ENCODE measurements at places on chromosomes 16 and 17.

- no peak for DNase-seq
Measured at GRCh38 chr16:62652441-62653120, 616.3 kb upstream of the CDH8 start.

DNA sequence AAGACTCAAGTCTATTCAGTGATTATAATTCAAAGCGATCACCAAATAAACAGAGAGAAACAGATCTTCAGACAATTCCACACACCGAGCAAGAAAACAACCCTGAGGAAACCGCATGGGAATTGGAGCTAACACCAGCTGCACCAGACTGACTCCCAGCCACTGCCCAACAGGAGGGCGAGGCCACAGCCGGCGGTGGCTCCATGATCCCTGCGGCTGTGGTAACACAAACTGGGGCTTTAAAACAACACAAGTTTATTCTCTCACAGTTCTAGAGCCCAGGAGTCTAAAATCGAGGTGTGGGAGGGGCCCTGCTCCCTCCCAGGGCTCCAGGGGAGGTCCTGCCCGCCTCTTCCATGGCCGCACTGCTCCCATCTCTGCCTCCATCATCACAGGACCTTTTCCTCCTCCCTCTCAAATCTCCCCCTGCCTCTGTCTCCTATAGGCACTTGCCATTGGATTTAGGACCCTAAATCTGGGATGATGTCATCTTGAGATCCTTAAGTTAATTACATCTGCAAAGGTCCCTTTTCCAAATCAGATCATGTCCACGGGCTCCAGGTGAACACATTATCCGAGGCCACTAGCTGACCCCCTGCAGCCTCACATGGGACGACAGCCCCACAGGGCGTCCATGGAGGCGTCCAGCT lies 9.7 kb upstream of the HEXD start:
- no peak for DNase-seq

DNA sequence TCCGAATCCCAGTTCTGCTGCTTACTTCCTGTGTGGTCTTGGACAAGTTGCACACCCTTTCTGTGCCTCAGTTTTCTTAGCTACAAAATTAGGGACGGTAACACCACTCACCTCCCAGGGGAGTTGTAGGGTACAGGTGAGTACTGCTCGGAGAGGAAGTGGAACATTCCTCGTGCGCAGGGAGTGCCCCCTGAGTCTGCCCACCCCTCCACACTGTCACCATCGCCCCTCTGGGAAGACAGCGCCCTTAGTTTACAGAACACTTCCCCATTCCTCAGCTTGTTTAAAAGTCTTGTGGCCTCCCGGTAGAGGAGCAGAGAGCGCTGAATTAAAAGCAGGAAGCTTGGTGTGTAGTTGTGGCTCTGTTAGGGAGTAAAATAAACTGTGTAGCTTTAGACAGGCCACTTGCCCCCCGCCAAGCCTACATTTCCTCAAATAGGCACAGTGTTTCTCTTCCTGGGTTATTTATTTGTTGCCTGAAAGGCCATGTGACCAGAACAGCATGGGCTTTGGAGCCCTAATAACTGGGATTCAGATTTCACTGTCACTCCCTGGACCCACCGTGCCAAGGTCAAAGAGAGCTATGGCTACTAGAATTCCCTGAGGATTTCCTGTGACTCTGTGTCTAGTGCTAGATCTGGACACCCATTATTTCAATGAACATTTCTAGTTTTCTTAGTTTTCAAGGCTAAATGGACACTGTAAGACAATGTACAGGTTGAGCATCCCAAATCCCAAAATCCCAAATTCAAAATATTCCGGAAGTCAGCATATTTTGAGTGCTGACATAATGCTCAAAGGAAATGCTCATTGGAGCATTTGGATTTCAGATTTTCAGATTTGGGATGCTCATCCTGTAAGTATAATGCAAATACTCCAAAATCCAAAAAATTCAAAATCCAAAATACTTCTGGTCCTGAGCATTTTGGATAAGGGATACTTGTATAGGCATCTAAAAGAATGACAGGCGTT lies 372.5 kb downstream of the SNX29 start:
- DNase-seq: no peak

DNA sequence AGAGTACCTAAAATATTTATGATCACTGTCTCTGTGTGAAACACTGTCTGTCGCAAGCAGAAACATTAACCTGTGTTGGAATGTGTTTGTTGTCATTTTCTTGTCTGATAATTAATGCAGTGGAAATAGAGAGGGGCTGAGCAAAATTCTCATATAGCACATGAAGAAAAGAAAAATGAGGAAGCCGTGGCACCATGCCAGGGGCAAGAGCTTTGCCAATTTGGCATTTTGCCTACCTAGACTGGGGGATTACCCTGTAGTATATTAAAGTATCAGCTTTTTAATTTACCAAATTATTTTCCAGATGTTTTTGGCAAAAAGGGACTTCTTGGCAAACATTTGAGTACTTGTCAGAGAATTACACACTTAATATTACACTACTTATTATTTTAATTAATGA lies 1326.6 kb upstream of the GOT2 start:
- DNase-seq: no peak

Data from activated CD8-positive, alpha-beta memory T cell treated with anti-CD3 and anti-CD28 coated beads for 4 hours (primary cell).